Activated naive CD4-positive, alpha-beta T cell treated with anti-CD3 and anti-CD28 coated beads, Interleukin-2, amount 50 U/mL, for 16 hours (primary cell): ENCODE measurements at places on chromosomes 3 and 15.

- DNase-seq, result no peak
Measured at GRCh38 chr3:171753025-171753472, 57.2 kb downstream of the PLD1 start.

DNA sequence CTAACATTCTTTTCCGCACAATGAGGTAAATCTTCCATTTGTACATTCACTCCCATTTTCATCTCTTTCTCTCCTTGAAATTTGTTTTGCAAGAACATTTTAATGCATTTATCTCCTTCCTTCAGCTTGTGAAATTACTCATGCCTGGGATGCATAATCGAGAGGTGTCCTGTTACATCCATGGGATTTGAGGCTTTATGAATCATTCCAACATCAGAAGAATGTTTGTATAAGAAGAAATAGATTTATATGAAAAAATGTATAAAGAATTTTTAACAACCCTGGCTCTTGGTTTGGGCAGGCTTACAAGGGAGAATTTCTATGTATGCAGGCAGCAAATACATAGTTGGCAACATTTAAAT, 93.2 kb upstream of the MBNL1 start:
- no peak for DNase-seq

DNA sequence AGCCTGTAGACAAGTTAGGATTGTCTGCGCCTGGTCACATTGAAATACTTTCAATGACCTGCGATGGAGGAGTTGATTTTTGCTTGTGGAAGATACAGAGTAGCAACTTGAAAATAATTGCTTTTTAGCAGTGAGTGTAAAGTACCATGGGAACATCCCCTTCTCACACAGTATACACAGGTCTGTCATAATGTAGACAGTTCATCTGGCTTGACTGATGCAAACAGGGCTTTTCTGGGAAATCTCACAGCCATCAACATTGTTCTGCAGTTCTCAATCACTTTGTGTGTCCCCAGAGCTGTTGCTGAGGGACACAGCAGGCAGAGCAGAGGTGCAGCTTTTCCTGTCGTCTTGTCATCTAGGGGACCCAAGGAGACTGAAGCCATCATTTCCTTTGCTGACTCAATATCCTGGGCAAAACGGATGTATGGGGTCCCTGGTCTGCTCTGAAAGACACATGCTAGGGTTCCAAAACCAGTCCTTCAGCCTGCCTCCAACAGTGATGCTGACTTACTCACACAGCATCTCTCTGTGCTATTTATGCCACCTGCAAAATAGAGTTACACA, 5.3 kb upstream of the REC114 start:
- no peak for DNase-seq

- no peak for DNase-seq
Measured at GRCh38 chr15:33149919-33150318, 44.6 kb downstream of the FMN1 start.

- no peak for DNase-seq
Measured at GRCh38 chr15:78979456-78980320, 34.8 kb upstream of the CTSH start.

DNA sequence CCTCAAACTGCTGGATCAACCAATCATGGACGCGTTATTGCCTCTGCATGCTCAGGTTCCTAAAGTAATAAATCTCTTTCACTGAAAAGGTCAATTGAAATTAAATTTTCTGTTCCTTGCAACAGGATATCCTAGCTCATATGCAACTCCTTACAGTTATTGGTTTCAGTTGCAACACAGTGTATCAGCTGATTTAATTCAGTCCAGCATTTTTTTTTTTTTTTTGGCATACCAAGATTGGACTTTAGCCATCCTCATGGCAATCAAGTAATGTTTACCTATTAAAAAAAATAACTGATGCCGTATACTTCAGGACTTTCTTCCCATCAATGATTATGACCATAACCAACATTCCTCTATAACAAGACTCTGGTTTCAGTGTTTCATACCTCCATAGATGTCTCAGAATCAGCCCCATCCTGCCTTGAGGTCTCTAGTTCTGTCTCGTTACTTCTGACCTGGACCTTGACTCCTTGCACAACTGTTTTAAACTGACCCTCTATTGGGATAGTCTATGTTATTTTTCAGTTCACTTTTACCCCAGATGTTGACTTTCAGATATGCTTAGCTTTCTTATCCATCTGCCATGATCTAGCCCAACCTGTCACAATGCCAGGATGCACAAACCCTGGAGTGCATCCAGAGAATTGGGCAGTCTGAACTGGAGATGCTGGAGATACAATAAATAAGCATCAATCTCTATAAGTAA, 265.0 kb upstream of the GADL1 start:
- no peak for DNase-seq

DNA sequence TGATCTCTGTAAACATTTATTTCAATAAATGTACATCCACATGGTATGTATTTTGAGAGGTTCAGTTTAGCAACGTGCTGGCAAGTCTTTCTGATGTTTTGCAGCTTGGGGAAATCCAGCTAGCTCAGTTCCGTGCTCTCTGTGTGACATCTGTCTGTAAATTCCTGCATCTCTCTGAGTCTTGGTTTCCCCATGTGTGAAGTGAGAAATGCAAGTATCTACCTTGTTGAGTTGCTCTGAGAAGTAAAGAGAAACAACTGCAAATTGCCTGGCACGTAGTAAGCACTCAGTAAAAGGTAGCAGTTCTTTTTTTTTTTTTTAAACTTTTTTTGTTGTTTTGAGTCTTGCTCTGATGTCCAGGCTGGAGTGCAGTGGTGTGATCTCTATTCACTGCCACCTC, 30.2 kb upstream of the MORF4L1 start:
- no peak for DNase-seq

- no peak for DNase-seq
Measured at GRCh38 chr3:30804984-30805383, 89.5 kb downstream of the GADL1 start.

- no peak for DNase-seq
Measured at GRCh38 chr3:179713643-179714090, 60.8 kb downstream of the USP13 start.

- DNase-seq, result no peak
Measured at GRCh38 chr15:37791693-37792092, 142.7 kb upstream of the TMCO5A start.

DNA sequence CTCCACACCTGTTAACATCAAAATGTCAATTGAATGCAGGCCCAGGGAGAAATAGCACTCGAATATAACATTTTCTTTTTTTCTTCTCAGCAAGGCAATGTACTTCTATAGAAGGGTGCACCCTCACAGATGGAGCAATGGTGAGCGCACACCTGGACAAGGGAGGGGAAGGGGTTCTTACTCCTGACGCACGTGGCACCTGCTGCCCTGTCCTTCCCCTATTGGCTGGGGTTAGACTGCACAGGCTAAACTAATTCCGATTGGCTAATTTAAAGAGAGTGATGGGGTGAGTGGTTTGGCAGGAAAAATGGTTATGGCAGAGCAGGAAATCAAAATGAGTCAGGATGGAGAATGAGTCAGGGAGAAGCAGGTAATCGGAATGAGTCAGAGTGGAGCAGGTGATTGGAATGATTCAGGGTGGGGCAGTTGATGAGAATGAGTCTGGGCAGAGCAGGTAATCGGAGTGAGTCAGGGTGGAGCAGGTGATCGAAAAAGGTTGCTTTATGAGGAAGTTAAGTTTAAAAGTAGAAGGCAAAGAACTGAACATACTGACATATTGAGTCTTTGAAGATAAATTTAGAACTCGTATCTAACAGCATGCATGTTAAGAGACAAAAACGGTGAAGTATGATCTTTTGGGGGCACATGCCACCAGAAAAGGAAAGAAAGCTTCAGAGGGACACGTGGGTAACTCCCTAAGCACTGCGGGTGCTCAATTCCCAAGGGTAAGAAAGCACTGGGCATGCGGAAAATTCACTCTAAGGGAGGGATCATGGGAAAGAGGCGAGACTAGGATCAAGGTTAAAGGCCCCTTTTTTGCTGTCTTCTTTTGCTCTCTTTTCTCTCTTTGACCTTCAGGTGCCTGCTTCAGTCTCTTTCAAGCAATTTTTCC, 72.9 kb upstream of the GALNT15 start:
- DNase-seq, result no peak

- no peak for DNase-seq
Measured at GRCh38 chr3:158368271-158368670, 202.7 kb upstream of the MLF1 start.

- no peak for DNase-seq
Measured at GRCh38 chr15:93854088-93854487, 377.3 kb upstream of the MCTP2 start.

DNA sequence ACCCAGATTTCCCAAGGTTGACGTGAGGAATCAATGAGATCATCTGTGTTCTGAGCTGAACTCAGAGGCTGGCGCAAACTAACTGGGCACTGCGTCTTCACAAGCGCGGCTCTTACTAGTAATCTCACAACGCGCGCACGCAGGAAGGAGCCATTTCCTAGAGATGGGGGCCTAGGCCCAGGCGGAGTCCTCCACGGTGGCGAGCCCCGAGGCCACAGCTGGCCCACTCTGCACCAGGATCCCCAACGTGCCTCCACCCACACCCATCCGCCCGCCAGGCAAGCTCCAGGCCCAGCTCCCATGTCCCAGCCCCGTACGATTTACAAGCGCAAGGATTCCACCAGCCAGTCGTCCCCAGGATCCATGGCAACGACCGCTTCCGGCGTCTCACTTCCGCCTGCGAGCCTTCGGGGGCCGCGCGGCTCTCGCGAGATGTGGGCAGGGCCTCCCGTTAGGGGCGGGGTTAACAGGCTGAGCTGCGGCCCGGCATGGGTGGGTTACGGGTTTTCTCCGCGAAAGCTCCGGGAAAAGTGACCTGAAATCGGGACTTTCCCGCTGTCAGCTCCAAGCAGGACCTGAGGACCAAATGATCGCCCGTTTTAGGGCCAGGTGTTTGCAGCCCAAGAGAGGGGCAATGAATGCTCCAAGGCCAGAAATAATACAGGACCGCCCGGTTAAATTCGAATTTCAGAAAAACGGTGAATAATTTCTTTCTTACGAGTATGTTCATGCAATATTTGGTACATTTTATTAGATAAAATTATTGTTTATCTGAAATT, at the start of gene WDR73:
Gene WDR73, minus strand, starts transcription at position 374 of the 779 bp plus-strand sequence. Its CDS starts 9 bp downstream, at position 365.
- peak; percentile 97 for DNase-seq

GRCh38 chr15:62412686-62413085, 247.6 kb upstream of the C2CD4B start:
- DNase-seq, result no peak
